SIG-M5 (cell line): ENCODE measurements at places on chromosomes 12 and 14.

GRCh38 chr12:119620490-119620889 is 26.9 kb downstream of the TMEM233 start:
- no peak for DNase-seq

GRCh38 chr12:71737197-71737596 is 17.5 kb upstream of the RAB21 start:
- no peak for DNase-seq

GRCh38 chr14:33432407-33433023 is 493.8 kb downstream of the NPAS3 start:
- no peak for DNase-seq

DNA sequence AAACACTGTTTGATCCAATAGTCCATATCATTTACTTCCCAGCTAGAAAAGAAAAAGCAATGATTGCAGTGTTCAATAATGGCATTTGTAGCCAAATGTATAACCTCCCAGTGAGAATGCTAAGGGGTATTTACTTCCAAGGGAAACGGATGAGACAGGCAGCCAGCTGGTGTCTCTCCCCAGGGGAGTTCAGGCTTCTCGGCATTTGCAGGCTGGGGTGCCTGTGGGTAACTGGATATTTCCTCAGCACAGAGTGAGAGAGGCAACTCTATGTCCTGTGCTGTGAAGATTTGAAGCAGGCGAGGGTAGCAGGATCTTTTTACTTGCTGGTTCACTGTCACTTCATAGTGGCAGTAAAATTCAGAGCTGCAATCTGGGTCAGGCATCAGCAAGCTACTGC is 1455.6 kb upstream of the TMEM132C start:
- no peak for DNase-seq

DNA sequence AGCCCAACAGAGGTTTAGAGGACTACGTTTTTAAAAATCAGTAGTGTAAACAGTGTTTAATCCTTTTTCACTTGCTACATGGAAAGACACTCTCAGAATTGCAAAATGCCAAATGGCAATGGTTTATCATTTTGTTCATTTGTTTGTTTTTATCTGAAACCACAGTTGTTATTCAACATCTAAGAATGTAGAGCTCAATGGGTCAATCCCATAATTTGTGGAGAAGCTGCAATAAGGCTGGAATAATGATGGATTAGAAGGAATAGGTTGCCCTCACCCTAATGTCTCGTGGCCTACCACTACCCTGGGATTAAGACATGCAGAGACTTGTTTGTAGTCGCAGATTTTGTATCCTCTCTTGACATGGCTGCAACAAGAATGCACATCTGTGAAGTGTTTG is 115.7 kb downstream of the LLPH start:
- no peak for DNase-seq

- DNase-seq: no peak
Measured at GRCh38 chr12:132506328-132507160, 16.6 kb downstream of the FBRSL1 start.

DNA sequence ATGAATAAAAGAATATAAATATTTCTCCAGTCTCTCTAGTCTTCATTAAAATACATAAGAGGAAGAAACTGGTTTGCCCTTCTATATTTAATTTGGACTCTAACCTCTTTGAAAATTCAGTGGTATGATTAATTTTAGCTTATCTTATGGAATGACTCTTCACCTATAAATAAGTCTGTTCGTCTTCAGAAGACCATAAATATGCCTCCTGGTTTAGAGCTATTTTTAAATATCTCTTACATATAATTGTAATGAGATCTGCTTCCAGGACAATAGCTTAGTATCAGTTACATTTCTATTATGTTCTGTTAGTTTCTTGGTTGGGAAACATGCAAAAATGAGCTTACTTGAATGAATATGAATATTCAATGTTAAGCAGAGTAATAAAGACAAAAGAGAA is 257.5 kb upstream of the HMGA2 start:
- no peak for DNase-seq

- no peak for DNase-seq
Measured at GRCh38 chr14:78593949-78594348, 423.8 kb downstream of the NRXN3 start.

- no peak for DNase-seq
Measured at GRCh38 chr12:111025792-111026430, 105.5 kb upstream of the MYL2 start.

DNA sequence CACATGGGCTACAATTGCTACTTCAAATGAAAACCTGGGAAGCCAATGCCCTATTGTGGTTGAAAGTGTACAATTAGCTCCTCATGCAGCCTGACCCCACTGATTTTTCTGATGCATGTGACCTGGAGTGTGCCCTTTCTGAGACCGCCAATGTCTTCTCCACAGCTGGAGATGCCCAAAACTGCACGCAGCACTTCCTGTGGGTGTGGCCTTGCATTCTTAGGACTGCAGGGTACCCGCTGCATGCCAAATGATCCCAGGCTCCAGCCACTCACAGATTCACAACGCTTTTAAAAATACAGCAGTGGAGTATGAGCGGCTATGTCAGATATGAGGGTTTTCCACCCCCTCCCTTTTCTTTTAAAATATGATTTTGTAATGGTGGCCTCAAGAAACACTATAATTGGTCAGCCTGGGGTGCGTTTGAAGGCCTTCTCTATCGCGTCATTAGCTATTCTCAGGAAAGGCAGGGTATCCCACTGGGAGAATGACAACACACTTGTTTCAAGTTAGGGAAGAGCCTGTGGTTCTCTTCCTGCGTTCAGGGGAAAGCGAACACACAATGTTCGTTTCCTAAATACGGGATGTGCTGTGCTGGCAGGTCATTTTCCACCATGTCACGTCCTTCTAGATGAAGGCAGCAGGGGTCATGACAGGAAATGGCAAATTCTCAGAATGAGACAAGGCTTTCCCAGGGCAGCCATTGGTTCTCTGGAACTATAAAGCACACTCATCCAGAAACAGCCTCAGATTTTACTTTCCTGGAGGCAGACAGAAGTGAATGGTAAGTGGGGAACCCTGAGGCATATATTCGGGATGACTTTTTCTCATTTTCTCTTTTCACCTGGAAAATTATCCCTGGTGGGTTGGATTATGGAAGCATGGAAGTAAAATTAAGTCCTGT is at the start of gene APOLD1:
APOLD1 (plus strand) TSS at position 749 of the 904 bp plus-strand sequence; CDS start at position 782, 33 bp downstream.
- no peak for DNase-seq

DNA sequence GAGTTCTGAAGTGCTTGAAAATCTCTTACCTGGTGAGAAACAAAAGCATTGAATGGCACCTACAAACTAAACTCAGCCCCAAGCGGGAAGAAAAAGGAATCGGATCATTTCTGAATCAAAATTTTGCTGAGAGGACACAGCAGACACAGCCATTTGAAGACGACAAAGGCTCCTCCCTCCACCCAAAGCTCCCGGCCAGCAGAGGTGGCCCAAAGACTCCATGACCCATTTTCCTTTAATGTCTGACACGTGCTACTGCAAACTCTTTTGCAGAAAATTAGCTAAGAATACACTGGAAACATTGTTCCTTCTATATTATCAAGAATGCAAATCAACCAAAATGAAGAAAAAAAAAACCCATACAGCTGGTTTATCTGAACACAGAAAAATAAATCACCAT is 85.9 kb upstream of the FOXN3 start:
- DNase-seq: no peak

DNA sequence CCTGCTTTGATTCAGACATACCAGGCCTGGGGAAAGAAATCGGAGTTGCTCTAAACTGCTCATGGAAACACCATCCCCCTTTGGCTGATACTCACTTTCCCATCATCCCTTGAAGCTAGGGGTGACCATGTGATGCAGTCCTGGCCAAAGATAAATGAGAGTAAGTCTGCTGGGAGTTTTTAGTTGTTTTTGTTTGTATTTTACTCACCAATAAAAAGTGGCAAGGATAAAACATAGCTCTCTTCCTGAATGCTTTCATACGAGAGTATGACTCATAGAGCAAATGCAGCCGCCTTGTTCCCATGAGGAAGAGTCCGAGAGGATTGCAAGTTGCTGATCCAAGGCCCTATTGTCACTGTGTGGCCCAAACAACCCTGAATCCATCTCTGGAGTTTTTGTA is 126.4 kb upstream of the TMEM132C start:
- DNase-seq: no peak

DNA sequence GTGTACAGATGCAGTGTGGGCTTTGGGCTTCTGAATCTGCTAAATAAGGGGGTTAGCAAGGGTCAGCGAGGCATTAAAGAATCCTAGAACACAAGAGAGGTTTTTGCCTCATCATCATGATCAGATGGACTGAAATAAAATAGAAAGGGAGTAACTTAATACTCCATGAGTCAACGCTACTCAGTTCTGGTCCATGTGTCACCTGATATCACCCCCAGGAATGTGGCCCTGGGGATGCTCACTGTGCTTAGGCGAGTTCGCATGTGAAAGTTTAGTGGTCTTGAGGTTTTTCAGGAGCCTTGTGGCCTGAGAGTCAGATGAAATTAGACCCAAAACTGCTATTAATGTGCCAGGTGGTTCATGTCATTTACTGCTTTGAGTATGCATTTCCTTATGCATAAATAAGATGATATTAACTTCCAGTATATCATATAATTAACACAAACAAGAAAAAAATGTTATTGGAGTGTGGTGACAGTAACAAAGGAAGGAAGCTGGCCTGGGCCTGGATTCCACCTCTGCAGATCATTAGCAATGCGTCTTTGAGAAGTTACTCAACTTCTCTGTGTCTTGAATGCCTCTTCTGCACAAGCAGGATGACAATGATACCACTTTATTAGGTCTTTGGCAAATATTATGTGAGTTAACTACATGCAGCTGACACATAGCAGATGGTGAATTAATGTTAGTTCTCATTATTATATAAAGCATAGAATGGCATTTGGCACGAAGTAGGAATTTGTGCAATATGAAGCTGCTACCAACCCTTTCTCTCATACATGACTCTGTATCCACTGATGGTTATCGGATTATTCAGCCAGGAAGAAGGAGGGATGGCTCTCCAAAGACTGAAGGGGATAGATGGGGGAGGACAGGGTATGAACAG is 1272.6 kb downstream of the AACS start:
- no peak for DNase-seq

DNA sequence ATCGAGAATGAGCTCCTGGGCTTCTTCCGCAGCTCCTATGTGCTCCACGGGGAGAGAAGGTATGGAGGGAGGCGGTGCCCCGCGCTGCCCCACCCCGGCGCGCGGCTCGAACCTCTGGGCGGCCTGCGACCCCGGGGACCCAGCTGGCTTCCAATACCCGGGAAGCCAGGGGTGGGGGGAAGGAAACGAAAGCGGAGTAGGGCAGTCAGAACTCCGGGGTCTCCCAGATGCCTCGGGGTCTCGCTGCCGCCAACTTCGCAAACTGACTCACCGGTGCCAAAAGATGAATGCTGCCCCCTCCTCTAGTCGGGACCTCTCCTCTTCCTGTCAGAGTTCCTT is 1.3 kb downstream of the TRHDE start:
- DNase-seq: no peak

DNA sequence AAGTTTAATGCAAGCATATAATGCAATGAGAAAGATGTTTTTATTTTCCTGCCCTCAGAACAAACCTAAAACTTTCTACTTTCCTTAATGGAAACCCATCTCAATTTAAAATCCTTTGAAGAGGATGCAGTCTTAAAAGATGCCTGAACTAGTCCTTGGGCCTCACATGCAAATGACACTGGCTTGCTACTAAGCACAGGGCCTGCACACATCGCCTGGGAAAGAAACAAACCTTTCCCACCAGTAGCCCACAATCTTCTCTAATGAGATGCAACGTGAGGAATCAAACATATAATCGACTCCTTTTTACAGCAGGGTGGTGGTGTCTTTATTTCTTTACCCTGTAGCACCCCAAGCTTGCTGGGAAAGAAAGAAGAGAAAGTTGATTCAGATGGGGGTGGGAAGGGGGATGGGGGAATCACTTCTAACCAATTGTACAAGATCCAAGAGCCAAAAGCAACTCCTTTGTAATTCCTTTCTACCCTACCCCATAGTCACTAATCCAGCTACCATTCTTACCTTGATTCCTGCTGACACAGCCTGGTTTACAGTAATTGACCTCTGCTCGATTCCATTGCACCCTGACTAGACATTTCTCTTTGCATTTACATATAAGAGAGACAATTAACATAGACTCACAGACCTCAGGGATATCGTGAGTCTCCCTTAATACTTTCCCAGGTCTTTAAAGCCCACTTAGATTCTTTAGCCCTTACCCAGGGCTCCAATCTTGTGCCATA is 69.5 kb upstream of the FERMT2 start:
- no peak for DNase-seq

GRCh38 chr12:49909826-49910225 is 6.1 kb upstream of the FAIM2 start:
- DNase-seq: no peak

DNA sequence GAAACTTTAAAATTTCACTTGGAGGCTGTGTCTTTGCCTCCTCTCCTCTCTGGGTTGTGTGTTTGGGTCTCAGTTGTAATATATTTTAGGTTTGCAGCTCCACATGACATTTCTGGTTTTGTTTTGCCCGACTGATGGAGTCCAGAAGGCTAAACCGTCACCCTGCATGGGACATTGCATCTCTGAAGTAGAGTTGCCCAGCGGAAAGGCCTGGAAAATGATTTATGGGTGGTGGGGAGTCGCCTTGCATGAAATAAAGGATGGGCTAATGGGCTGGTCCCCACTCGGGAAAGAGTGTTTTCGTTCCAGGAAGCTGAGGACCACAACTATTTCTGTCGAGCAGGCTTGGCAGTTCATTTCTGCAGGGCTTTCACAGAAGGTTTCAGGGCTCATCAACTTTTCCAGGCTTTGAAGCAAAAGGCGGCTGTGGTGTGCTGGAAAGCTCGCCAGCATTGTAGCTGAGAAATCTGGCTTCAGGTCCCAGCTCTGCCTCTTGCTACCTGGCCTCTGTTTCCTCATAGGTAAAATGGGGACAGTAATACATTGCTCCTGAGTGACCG is 74.8 kb upstream of the GSC start:
- DNase-seq: no peak

GRCh38 chr14:94470311-94470710 is 5.7 kb downstream of the SERPINA9 start:
- DNase-seq: no peak

DNA sequence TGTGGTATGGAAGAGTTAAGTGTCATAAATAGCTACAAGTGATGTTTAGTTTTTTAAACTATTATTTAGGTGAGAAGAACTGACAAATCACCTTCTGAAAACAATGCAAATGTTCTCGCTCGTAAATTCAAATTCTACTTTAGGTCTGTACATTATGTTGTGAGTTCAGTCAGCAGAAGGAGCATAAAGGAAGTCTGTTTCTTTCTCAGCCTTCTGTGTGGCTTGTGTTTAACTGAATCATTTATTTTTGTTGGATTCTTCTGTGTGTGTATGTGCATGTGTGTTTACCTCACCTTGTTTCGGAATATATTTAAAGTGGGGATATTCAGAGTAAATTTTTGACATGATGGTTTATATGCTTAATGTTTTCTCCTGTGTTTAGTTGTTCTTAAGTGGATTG is 285.9 kb downstream of the TMTC2 start:
- no peak for DNase-seq

DNA sequence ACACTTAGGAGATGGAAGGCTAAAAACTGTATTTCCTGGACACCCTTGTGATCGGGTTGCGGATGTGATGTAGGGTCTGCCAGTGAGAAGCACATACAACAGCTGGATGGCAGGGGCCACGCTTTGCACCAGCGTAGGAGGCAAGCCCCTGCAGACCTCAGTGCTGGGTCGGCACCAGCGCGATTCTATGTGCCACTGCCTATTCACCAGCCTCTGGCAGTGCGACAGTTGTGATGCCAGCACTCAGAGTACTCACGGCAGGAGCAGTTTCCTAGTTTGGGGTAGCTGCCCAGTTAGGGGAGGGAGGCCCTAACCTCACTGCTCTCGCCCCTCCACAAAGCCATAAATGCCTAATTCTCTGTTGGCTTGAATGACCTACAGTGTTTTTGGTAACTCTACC is 31.6 kb downstream of the SPTLC2 start:
- no peak for DNase-seq
